ENCODE measurements at places on chromosomes 12 and 14.

GRCh38 chr14:98156411-98156810, 1115.6 kb downstream of the BCL11B start:
- DNase-seq, result no peak
- H3K36me3 ChIP-seq, result no peaks in the 10 kb centered on the region
- H3K27ac ChIP-seq, result no peak overlapping the region
- no peak overlapping the region for H3K4me3 ChIP-seq
- H3K27me3 ChIP-seq, result peaks cover 1% of the 10 kb centered on the region
- H3K4me1 ChIP-seq, result no peaks in the 10 kb centered on the region

GRCh38 chr12:45591635-45592034, 137.9 kb upstream of the ARID2 start:
- no peaks in the 10 kb centered on the region for H3K27me3 ChIP-seq
- no peaks in the 10 kb centered on the region for H3K4me1 ChIP-seq
- H3K27ac ChIP-seq, result no peak overlapping the region
- no peaks in the 10 kb centered on the region for H3K36me3 ChIP-seq
- H3K4me3 ChIP-seq, result no peak overlapping the region
- DNase-seq, result no peak

DNA sequence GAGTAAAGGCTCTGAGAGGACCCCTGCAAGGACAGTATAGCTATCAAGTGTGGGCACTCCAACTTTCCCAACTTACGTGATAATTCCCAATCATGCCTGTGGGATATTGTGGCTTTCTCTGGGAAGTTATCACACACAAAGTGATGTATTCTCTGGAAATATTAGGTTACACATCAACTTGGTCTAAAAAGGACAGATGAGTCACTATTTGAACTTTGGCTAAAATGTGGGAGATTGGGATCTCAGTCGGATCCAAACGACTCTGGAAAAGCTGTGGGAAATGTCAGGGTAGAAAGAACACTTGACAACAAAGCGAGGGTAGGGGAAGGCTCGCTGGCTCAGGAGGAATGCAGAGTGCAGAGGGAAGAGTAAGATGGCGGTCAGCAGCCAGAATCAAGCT, 1048.9 kb downstream of the BCL11B start:
- H3K27me3 ChIP-seq, result peaks cover 1% of the 10 kb centered on the region
- H3K4me3 ChIP-seq, result no peak overlapping the region
- no peak overlapping the region for H3K27ac ChIP-seq
- DNase-seq, result no peak
- H3K4me1 ChIP-seq, result no peaks in the 10 kb centered on the region
- H3K36me3 ChIP-seq, result no peaks in the 10 kb centered on the region

DNA sequence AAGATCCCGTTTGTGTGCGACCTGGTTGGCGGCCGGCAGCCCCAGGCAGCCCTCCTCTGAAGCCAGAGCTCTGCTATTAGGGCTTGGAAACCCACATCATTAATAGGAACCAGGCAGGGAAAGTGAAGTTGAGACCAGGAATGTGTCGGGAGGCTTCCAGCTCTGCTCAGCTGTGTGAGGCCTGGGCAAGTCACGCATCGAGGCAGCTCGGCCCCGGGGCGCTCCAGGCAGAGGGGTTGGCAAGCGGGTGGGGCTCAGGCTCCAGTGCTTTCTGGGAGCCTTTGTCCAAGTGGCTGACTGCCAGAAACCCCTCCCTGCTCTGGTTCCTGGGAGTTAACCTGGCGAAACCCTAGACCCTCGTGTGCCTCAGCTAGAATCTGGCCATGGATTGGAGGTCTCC, 1151.7 kb downstream of the VRK1 start:
- H3K36me3 ChIP-seq, result no peaks in the 10 kb centered on the region
- no peak for DNase-seq
- H3K27ac ChIP-seq, result no peak overlapping the region

- peak; percentile 64 for DNase-seq
- H3K27ac ChIP-seq, result no peak overlapping the region
- no peak overlapping the region for H3K4me3 ChIP-seq
- H3K4me1 ChIP-seq, result no peaks in the 10 kb centered on the region
Measured at GRCh38 chr14:28751467-28752058, 15.0 kb upstream of the FOXG1 start.

DNA sequence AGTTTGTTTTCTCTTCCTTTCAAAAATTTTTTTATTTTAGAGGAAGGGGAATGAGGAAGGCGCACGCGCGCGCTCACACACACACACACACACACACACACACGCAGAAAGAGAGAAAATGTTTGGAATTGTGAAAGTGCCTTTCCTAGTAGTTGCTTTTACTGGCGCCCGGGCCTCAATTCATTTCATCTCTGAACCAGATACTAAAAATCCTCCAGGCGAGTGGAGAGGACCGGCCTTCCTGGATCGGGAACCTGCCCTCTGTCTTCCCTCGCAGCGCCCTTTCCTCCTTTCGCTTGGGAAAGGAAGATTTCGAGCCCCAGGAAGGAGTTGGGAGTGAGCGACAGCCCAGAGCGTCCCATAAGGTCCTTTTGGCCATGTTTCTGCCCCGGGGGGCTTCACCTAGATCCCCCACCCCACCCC, 7.8 kb upstream of the TBX3 start:
- no peak overlapping the region for H3K27ac ChIP-seq
- H3K36me3 ChIP-seq, result no peaks in the 10 kb centered on the region
- no peak for DNase-seq
- H3K27me3 ChIP-seq, result peaks cover 66% of the 10 kb centered on the region

GRCh38 chr14:96225745-96226151, 21.1 kb downstream of the BDKRB2 start:
- peak; percentile 63 for DNase-seq
- H3K4me3 ChIP-seq, result no peak overlapping the region
- peaks cover 3% of the 10 kb centered on the region for H3K27me3 ChIP-seq
- no peak overlapping the region for H3K27ac ChIP-seq
- H3K4me1 ChIP-seq, result peaks cover 2% of the 10 kb centered on the region

GRCh38 chr12:67599691-67600090, 48.9 kb upstream of the DYRK2 start:
- H3K27ac ChIP-seq, result no peak overlapping the region
- H3K4me1 ChIP-seq, result peaks cover 3% of the 10 kb centered on the region
- no peak overlapping the region for H3K4me3 ChIP-seq
- no peak for DNase-seq
- no peaks in the 10 kb centered on the region for H3K27me3 ChIP-seq
- peaks cover 15% of the 10 kb centered on the region for H3K36me3 ChIP-seq

DNA sequence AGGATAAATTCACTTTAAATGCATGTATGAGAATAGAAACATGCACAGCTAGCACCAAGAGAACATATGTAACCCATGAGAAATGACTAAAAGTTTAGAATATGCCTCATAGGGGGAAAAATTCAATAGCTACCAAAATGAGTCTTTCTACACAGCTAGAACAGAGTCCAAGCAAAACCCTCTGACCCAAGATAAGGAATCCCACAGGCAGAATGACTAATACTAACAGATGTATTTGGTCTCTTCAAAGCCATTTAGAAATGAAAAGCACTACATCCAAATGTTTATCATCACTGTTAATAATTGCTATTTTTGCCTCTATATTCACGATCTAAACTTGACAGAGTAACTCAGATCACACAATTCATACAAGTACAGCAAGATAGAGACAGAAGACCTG, 44.0 kb downstream of the KICS2 start:
- no peak for DNase-seq
- H3K27me3 ChIP-seq, result no peaks in the 10 kb centered on the region
- no peak overlapping the region for H3K4me3 ChIP-seq

DNA sequence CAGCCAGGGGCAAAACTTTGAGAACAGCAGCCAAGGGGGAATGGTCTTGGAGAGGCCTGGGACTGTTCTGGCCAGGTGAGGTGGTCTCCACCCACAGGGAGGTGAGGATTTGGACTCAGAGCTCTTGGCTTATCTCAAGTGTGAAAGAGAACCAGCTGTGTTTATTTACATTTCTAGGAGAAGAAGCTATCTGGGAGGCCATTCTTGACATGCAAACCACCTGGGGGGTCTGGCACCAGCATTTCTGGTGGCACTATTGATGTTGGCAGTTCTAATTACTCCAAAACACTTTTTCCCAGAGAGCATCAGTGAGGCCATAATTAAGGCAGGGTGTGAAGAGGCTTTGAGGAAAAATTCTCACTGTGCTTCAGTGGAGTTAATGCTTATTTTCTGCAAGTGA, 95.1 kb downstream of the CAND1 start:
- H3K4me1 ChIP-seq, result peaks cover 5% of the 10 kb centered on the region
- H3K27ac ChIP-seq, result no peak overlapping the region
- no peaks in the 10 kb centered on the region for H3K36me3 ChIP-seq
- DNase-seq, result no peak
